ENCODE measurements at places on chromosomes 6 and 20.

GRCh38 chr20:20755674-20756319 is 43.4 kb upstream of the RALGAPA2 start:
- no peak for DNase-seq

DNA sequence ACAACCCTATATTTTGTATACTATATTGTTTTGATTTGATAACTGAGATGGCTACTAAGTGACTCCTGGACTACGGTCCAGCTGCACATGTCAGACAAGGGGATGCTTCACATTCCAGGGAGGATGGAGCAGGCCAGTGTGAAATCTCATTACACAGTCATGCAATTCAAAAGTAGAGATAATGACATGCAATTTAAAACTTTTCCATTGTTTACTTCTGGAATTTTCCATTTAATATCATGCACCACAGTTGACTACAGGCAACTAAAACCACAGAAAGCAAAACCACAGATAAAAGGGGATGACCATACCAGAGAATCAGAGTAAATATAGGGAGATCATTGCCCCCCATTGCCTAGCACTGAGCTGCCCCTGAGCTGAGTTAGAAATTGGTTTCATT is 366.4 kb downstream of the BTBD9 start:
- DNase-seq = no peak

GRCh38 chr20:19531446-19531845 is 226.6 kb upstream of the RIN2 start:
- no peak for DNase-seq

DNA sequence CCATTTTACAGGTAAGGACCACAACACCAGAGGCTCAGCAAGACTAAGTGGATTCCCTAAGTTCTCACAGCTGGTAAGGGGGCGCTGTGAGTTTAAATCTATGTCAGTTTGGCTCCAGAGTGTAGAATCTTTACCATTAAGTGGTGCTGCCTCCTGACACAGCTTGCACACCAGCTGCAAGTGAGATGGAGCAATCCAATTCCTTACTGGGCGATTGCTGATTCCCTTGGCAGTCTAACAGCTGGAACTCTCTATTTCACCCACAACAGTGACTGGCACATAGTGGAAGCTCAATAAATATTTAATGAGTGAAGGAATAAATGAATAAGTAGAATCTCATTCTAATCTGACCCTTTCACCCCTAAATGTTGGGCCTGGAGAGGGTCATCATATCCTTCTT is 176.7 kb downstream of the CLIC5 start:
- DNase-seq = no peak

GRCh38 chr20:60467771-60468170 is 509.5 kb downstream of the CDH26 start:
- DNase-seq = no peak

GRCh38 chr20:26315054-26315453 is 618.4 kb upstream of the ZNF337 start:
- no peak for DNase-seq

- DNase-seq = no peak
These were observed 133.1 kb downstream of the BCAS1 start for GRCh38 chr20:53937339-53937741.

- no peak for DNase-seq
These were observed 45.9 kb downstream of the CDH4 start for GRCh38 chr20:61297986-61298385.

- DNase-seq = no peak
These were observed 68.6 kb downstream of the PKIB start for GRCh38 chr6:122678841-122679240.

- DNase-seq = no peak
These were observed 121.6 kb downstream of the PREX1 start for GRCh38 chr20:48706116-48706656.

GRCh38 chr6:90424580-90424979 is 127.9 kb upstream of the BACH2 start:
- no peak for DNase-seq

DNA sequence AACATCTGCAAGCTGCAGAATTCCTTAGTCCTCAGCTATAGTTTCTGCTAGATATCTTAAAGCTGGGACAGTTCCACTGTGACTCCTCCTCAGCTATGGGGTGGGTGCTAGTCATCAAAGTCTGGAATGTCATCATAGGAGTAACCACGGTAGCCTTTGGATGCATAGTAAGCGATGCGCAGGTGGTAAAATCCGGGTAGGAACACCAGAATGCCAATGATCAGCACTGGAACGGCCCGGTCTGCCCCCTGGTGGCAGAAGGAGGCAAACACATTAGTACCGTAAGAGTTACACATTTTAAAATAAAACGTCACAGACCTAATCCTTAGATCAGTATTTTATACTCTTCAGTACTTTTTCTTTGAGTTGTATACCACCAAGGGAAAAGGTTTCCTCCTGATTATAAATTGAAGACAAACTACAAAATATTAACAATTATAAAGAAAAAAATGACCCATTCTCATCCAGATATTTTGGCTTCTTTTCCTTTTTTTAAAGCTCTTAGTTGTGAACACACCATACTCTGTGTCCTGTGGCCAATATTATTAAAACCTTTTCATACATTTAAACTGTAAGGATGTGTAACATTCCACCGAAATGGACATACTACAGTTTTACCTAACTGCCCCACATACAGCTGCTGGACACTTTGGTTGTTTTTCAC is 18.9 kb downstream of the PCNA start:
- DNase-seq = peak; percentile 66

DNA sequence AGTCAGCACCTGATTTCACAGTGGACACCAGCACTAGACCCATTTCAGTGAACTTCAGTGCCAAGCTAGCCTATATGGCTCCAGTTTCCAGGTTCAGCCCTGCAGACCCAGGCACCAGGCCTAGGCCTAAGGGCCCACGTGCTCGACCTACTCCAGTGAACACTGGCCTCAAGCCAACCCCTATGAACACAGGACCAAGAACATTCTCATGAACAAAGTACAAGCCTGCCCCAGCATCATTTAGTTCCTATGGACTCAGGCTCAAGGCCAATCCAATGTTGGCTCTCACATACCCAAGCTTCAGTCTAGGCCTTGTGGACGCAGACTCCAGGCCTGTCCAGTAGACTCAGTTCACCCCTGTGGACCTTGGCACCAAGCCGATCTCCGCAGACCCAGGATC is 385.5 kb downstream of the DHX35 start:
- DNase-seq = no peak

DNA sequence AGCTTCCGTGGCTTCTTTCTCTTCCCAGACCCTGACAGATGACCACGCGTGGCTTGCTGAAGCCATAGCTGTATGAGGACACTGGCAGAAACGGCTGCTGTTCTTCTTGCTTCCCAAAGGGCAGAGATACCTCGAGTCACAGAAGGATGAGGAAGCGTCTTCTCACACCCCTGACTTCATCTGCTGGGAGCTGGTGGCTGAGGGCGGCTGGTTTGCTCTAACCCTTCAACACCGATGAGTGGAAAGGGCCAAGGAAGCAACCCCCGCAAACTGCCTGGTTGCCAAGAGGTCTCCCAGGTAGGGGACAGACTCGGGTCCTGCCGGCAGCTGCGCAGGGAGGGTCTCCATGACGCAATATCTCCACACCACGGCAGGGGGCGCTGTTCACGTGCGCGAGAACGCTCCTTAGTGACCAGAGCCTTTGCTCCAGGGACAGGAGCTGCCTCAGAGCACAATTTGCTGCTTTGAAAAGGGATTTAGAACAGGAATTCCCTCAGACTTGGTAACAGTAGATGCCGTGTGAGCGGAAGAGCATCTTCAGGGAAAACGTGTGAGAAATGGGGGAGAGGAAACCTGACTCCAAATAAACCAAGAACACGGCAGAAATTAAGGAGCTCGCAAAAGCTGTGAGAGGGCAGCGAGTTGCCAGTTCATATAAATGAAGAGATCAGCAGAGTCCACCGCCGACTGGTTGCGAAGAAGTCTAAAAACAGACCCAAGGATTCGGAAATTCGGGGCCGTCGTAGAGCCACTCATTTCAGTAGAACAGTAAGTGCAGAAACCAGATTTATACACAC is 80.2 kb downstream of the ERMARD start:
- peak; percentile 92 for DNase-seq

- DNase-seq = no peak
These were observed 17.1 kb upstream of the GMNN start for GRCh38 chr6:24757611-24758010.

- no peak for DNase-seq
These were observed 13.5 kb downstream of the TTBK1 start for GRCh38 chr6:43256670-43257366.

GRCh38 chr6:23176883-23177282 is 607.5 kb downstream of the HDGFL1 start:
- DNase-seq = peak; percentile 69

GRCh38 chr6:143283887-143284645 is 166.4 kb downstream of the ADAT2 start:
- DNase-seq = no peak

- DNase-seq = no peak
These were observed 683.4 kb downstream of the RNF144B start for GRCh38 chr6:19070520-19070919.

GRCh38 chr6:38396209-38396608 is 243.5 kb downstream of the BTBD9 start:
- DNase-seq = no peak

- no peak for DNase-seq
These were observed 6.3 kb downstream of the SPINT3 start for GRCh38 chr20:45509091-45509490.

DNA sequence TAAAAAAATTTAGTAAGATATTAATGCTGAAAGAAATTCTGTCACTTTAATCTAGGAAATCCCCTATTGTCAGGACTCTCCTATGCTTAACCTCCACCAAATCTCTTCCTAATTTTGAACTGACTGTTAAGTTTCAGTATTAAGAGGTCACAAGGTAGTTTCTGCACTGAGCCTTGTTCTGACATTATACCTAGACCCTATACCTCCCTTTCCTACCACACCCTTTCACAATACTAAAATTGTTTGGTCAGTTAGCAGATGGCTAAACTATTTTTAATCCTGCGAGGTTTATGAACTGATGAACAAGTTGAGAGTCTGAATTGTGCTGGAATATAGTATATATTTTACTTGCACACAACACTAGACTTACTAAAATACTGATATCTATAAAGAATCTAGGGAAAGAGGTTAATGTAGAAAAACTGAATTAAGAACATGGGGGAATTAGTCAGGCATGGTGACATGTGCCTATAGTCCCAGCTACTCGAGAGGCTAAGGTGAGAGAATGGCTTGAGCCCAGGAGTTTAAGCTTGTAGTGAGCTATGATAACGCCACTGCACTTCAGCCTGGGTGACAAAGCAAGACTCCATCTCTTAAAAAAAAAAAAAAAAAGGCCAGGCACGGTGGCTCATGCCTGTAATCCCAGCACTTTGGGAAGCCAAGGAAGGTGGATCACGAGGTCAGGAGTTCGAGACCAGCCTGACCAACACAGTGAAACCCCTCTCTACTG is 51.5 kb downstream of the HBS1L start:
- no peak for DNase-seq

DNA sequence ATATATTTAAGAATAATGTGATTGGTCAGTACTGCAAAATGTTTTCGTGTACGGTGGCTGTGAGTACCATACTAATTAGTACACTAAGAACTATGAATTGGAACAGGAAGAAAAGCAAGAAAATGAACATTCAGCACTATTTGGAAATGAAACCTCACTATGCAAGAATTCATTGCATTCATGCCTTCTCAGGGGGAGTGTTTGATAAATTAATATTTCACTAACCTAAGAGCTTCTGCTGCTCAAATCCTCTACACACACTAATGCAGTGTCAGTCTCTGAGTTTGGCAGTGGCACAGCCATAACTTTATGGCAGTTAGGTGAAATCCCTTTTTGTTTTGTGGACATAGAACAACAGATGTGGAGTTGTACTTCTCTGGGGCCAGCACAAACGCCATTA is 60.1 kb downstream of the SLC16A10 start:
- no peak for DNase-seq

DNA sequence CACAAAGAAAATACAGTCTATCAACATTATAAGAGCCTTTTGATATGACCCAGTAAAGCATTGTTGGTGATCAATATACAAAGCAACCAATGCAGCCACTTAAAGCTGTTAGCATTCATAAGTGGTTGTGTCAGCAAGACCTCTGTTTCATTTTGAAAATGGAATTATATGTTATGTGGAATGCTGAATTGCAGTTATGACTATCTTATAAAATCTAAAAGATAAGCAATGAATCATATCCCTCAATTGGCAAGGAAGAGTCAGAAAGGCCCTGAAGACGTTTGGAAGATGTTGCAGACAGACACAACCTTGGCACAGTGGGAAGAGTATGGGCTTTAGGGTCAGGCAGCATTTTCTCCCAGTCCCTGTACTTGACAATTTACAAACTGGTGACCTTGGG is 93.8 kb upstream of the RNF217 start:
- no peak for DNase-seq

GRCh38 chr6:45032426-45032825 is 295.7 kb upstream of the RUNX2 start:
- no peak for DNase-seq

- DNase-seq = no peak
These were observed 50.3 kb downstream of the PRR18 start for GRCh38 chr6:166257911-166258318.

DNA sequence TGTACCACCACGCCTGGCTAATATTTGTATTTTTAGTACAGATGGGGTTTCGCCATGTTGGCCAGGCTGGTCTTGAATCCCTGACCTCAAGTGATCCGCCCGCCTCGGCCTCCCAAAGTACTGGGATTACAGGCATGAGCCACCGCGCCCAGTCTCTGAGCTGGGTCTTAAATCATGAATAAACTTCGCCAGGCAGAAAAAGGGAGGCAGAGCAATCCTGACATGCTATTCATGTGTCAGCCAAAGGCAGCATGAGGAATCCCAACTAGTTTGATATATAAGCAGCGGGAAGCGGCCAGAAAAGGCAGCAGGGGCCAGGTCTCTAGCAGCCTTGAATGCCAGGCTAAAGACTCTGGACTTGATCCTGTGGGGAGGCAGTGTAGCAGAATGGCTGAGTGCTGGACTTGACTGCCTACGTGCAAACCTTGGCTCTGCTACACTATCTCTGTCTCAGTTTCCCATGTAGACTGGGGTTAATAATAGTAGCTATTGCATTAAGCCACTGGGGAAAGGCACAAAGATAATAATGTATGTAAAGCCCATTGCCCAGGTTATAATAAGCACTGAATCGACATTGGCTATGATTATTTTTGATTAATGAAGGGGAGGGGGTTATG is 1.8 kb downstream of the PROCR start:
- DNase-seq = no peak

GRCh38 chr20:17883592-17884306 is 84.8 kb downstream of the SNX5 start:
- no peak for DNase-seq

DNA sequence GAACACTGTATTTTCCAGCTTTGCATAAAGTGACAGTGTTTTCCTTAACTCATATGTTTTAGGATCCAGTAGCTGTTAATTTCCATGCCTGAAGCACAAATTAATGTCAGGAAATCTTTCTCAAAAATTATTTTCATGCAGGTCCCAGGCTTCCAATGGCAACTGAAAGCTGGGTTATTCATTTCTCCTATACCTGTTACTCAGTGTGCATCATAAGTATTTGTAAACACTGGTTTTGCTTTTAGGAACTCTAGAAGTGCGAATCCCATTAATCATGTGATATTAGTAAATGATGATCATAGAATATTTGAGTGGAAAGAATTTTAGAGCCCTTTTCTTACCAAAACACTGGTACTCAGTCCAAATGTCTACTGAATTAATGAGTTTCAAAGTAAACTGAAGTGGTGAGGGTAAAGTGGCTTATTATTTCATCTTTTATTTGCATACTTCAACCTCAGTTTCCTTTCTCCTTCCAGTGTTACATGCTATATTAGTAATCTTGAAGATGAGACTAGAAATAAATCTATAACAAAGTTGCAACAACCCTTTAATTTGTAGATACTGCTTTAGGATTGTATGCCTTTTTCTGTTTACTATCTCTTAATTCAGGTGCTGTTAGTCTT is 124.0 kb downstream of the ZFAND3 start:
- no peak for DNase-seq

GRCh38 chr6:130274007-130274406 is 51.3 kb upstream of the SAMD3 start:
- no peak for DNase-seq

All from HEK293T (cell line).